ENCODE measurements at places on chromosomes 3 and 15.

GRCh38 chr15:20341901-20342600 is 199.5 kb downstream of the GOLGA6L6 start:
- no peak for DNase-seq

DNA sequence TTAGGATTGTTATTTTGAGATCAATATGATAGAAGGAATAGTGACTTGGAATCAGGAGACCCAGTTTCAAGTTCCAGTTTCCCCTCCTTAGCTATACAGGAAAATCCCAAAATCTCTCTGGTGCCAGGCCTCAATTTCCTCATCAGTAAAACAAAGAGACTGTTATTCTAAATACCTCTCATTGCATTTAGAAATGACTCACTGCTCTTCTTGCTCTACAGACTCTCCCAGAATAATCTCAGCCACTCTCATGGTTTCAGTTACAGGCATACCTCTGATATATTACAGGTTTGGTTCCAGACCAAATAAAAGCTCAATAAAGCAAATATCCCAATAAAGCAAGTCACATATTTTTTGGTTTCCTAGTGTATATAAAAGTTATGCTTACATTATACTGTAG is 28.3 kb downstream of the IMPG2 start:
- DNase-seq: no peak

GRCh38 chr3:49461443-49462171 is 8.5 kb upstream of the DAG1 start:
- no peak for DNase-seq

DNA sequence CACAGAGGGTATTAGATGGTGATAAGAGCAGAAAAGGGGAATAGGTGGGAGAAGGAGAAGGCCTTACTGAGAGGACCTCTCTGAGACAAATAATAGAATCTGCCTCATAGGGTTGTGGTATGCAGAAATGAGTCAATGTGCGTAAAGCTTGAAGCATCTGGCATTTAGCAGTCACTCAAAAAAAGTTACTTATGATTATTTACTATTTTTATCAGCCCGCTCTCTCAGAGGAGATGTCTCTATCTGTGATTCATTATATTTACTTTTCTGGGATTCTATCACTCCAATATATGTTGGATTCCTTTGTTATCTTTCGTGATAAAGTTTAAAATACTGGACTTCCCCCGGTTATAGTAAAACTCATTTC is 4.6 kb upstream of the TM4SF1 start:
- no peak for DNase-seq

GRCh38 chr15:47715856-47716445 is 1.4 kb upstream of the SEMA6D start:
- DNase-seq: no peak

DNA sequence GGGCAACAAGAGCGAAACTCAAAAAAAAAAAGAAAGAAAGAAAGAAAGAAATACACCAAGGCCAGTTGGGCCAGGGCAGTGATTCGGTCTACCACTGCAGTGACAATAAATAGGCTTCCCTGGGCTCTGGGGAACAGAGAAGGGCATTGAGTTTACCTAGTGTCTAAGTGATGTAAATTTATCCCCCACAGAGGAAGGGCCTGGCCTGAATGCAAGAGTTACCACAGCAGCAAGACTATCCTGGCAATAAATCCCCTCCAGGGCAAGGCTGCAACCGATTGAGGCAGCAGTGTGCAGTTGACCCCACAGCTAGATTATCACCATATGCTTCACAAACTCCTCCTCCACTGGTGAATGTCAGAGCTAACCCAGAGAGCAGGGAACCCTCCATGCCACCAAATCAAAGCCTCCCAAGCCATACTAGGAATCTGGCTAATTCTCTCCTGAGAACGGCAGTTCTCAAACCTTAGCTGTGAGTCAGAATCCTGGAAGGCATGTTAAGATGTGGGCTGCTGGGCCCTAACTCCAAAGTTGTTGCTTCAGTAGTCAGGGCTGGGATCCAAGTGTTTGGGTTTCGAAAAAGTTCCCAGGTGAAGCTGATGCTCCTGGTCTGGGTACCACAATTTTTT is 64.3 kb upstream of the GATM start:
- no peak for DNase-seq

- no peak for DNase-seq
Observed at GRCh38 chr15:60358935-60359682, 38.7 kb downstream of the ANXA2 start.

- no peak for DNase-seq
Observed at GRCh38 chr3:2908693-2909351, 201.4 kb downstream of the IL5RA start.

DNA sequence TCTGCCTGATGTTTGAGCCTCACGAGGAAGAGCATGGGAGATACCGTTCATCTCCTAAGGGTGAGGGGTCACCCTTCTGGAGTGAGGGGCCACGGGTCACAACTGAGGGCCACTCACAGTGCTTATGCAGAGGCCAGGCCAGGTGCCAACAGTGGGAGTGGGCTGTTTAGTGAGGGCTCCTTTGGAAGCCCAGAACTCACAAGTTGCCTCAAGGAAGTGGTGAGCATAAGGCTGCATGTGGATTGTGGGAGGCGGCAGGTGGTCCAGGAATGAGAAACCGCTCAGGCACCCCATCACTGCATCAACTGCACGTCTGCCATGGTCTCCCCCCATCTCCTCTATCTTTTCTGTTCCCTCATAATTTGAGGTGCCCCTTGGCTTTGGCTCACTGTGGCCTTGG is 26.5 kb downstream of the SPSB4 start:
- no peak for DNase-seq

- DNase-seq: no peak
Observed at GRCh38 chr3:21435871-21436270, 315.1 kb downstream of the ZNF385D start.

GRCh38 chr3:143975554-143976152 is 4.0 kb downstream of the DIPK2A start:
- no peak for DNase-seq

- DNase-seq: no peak
Observed at GRCh38 chr15:78981532-78982313, 36.9 kb upstream of the CTSH start.

- DNase-seq: no peak
Observed at GRCh38 chr15:95105229-95105628, 873.9 kb downstream of the MCTP2 start.

DNA sequence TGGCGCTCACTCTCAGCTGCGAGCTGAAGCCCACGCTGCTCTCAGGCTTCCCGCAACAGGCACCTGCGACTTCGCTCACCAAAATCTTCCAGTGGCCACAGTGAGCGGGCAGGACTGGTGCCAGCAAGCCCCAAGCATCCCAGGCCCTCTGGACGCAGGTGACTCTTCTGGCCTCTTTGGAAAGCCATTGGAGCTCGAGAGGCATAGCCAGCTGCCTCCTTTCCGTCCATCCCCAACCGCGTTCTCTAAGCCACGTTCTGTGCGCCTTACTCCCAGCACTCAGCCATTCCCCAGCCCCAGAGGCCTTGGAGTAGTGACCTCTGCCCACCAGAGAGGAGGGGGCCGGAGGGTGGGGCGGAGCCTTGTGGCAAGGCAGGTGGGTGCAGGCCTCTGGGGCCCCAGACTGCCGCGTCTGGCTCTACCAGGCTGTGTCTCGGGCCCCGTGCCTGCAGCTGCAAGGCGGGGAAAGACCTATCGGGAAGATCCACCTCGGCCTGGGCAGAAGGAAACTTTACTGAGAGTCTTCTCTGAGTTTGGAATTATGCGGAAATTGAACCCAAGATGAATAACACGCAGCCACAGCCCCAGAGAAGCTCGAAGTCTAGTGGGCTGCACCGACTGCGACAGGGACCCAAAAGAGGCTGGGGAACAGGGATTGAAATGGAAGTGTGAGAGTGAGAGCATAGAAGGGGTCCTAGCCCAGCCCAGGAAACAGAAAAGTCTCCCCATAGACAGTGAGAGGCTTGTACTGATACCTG is 3.6 kb upstream of the SOX14 start:
- no peak for DNase-seq

DNA sequence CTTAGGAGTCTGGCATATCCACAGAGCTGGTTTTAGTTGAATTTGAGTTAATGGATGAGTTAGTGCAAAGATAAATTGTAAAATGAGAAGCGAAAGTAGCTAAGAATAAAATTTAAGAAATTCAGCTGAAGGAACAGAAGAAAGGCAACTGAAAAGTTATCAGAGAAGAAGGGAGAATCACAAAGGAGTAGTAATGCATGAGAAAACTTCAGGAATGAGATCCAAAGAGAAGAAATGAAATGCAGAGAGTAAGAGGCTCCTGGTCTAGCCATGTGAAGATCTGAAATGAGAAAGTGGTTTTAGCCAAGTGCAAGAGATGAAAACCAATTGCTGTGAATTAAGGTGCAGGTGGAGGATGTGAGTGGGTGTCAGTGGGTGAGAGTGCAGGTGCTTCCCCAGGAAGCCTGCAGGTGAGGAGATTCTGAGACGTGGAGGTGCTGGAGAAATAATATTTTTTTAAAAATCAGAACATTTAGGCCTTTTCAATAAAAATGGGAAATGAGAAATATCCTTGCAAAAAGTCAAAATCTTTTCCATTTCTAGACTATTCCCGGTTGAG is 18.5 kb downstream of the KBTBD8 start:
- DNase-seq: no peak

GRCh38 chr15:79682285-79682684 is 214.5 kb downstream of the MTHFS start:
- DNase-seq: no peak

DNA sequence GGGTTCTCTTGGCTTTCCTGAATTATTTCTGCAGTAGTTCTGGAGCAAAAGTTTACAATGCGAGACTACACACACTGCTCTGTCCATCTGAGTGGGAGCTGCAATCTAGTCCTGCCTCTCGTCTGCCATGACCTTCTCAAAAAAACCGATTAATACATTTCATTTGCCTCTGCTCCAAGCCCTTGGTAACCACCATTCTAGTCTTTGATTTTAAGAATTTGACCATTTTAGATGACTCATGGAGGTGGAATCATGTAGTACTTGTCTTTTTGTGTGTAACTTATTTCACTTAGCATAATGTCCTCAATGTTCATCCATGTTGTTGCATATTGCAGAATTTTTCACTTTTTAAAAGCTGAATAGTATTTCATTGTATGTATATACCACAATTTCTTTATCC is 356.9 kb downstream of the SV2B start:
- DNase-seq: no peak

DNA sequence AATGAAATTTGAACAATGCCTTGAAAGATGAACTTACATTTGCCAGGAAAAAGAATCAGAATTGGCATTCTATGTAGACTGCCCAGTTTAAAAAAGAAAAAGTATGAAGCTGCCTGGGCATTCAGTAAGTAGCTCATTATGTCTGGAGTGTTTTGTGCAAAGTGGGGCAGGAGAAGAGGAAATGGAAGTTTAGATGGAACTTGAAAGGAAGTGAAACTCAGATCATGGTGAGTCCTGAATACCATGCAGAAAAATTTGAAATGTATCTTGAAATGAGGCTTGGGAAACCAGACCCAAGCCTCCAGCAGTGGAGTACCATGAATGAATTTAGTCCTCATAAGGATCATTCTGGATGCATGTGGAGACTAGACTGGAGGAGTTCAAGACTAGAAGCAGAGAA is 4.8 kb upstream of the MORC1 start:
- DNase-seq: no peak

GRCh38 chr15:60758961-60759729 is 280.2 kb upstream of the ICE2 start:
- no peak for DNase-seq

DNA sequence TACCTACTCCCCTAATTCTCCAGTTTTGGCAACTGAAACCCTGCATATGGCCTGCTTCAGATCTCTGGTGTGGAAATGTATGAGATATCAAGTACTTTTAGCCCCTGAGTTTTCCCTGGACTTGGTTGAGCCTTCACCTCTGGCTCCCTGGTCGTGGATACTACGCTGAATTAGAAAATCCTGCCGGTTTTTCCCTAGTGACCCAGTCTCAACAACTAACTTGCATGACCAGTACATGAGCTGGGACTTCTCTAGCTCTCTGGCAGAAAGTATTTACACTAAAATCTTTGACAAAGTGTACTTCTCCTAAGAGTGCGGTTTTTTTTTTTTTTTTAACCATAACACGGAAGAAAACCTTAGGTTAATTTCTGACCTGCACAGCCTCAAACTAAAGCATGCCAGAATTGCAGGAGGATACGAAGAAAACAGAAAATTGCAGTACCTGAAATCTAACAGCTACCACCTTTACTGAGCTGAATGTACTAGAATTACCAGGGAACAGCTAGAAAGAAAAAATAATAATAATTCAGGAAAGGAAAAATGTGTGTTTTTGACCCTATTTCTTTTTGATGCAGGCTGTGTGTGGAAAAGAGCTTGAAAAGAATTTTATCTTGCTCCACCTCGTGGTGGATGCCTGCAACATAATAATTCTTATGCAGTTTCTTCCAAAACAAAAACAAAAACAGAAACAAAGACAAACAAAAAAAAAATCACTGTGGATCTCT is 165.6 kb downstream of the GMNC start:
- DNase-seq: no peak
